ENCODE measurements at places on chromosomes 16 and 17. TPM values are rescaled to one million over a fixed set of nuclear protein-coding genes. Genes with fewer than 3 reads are reported as not detected.

The TMC5 gene
- total RNA-seq: 6.8 TPM

The ITGA2B gene
- total RNA-seq: 1.5 TPM

The SPATA20 gene
- total RNA-seq: 85.9 TPM

The COQ9 gene
- 49.7 TPM for total RNA-seq

The CHRNE gene
- total RNA-seq: 0.11 TPM

All from A549 treated with AZD2906 at 1 μM for 4 hours (cell line).